Thymus (tissue), 14 donors: ENCODE measurements at places on chromosomes 12 and 14. TPM values are rescaled to one million over a fixed set of nuclear protein-coding genes. Genes with fewer than 3 reads are reported as not detected.

DNA sequence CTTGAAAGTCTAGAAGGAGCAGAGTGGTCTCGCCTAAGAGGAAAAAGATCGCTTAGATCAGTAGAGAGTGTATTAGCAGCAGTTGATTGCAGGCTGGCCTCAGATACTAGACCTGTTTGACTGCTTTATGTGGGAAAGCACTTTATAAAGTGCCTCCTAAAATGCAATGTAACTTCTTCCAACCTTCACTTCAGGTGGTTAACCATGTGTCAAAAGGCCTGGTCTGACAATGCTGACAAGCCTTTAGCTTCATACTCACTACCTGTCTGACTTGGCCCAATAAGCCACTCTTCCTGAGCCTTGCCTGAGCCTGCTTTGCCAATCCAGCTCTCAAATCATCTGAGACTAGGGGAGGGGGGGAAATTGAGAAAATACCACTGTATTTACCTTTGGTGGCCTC is 14.6 kb downstream of the MGAT4C start:
- no peak overlapping the region for H3K27ac ChIP-seq
- DNase-seq = no peak
- H3K36me3 ChIP-seq = no peaks in the 10 kb centered on the region

DNA sequence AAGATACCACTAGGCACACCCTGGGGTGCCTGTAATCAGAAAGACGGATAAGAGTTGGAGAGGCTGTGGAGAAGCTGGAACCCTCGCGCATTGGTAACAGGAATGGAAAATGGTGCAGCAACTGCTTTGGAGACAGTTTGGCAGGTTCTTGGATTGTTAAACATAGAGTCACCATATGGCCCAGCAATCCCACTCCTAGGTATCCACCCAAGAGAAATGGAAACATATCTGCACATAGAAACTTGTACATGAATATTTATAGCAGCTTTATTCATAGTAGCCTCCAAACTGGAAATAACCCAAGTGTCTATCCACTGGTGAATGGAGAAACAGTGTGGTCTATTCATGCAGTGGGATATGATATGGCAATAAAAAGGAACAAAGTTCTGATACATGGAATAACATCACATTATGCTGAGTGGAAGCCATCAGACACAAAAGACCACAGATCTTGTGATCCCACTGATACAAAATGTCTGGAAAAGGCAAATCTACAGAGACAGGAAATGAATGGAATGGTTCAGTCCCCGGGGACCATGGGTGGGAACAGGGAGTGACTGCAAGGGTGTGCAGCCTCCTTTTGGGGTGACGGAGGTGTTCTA is 45.4 kb downstream of the JAG2 start:
- H3K27me3 ChIP-seq = no peaks in the 10 kb centered on the region
- no peak for DNase-seq
- no peaks in the 10 kb centered on the region for H3K36me3 ChIP-seq
- H3K27ac ChIP-seq = no peak overlapping the region

DNA sequence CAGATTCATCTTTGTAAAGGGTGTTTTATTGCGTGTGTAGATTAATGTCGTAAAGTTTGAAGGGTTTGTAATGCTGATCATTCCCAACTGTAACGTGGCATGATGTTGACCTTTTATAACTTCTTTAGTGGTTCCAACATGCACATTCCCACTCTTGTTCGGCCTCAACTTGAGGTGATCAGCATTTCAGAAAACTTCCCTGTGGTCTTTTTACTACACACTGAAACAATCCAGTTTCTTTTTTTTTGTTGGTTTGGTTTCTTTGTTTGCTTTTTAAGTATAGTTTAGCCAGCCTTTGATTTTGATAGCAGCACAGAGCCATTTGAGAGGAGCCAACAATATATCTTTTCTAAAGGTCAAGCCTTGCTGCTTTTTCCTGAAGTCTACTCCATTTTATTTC is 22.8 kb downstream of the UTP20 start:
- no peaks in the 10 kb centered on the region for H3K27me3 ChIP-seq
- H3K4me3 ChIP-seq = no peak overlapping the region
- H3K36me3 ChIP-seq = peaks cover 15% of the 10 kb centered on the region

- H3K27ac ChIP-seq = no peak overlapping the region
- no peak overlapping the region for H3K4me3 ChIP-seq
- H3K36me3 ChIP-seq = no peaks in the 10 kb centered on the region
Measured at GRCh38 chr14:26261368-26262122, 336.3 kb downstream of the NOVA1 start.

DNA sequence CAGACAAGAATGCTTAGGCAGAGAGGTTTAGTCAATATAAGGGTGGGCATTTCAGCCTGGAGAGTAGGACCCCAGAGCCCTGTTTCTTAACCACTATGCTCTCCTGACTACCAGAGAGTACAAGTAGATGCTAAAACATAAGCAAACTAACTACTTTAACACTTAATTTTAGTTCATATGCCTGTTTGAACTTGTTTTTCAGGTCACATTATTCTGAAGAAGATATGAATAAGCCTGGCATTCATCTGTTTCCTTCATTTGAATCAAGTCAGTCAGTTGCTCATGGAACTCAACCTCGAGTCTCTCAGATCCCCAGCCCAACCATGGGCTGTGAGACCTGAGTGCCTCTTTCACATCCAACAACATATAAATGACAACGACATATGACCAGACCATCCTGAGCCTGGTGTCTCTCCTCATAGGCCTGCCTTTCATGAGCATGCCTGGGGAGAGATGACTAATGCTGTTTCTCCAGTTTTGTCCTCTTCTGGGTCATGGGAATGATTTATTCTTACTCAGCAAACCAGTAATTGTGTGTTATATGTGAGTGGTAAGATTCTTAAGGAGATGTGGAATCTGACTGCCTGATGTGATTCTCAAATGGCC is 251.1 kb upstream of the BTG1 start:
- no peak overlapping the region for H3K4me3 ChIP-seq
- no peaks in the 10 kb centered on the region for H3K27me3 ChIP-seq
- no peaks in the 10 kb centered on the region for H3K36me3 ChIP-seq
- no peak for DNase-seq

DNA sequence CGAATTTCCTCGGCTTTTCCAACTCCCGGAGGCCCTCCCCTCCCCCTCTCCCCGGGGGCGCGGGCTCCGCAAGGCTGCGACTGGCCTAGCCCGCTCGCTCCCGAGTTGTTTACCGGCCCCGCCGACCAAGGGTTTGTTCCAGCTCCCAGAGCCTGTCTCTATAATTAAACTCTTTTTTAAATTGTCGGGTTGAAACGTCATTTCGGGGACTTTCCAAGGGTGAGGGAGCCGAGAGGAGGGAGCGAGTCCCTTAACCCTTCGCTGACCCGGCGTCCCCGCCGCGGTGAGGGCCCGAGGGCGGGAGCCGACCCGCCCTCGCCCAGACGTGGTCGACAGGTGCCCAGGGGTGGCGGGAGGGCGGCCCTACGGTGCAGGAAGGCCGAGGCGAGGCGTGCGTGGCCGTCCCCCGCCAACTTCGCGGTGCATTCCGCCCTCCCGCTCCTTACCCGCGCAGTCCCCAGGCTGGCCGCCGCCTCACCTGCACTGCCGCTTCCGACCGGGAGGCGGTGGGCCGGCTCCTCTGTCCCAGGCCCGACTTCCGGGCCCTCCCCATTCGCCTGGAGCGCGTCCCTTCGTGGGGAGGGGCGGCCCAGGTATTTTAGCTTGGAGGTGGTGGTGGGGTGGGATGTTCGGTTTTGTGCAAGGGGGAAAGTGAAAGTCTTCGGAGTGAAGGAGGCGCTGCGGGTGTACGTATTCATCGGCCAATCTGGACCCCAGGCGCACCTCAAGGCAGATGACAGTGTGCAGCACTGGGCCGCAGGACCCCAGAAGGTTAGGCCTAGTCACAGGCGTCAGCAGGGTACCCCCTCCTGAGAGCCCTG is 2.9 kb upstream of the ZFP36L1 start:
- no peaks in the 10 kb centered on the region for H3K27me3 ChIP-seq
- peaks cover 27% of the 10 kb centered on the region for H3K4me1 ChIP-seq
- H3K36me3 ChIP-seq = peaks cover 1% of the 10 kb centered on the region
- peak overlapping the region; percentile 100 for H3K27ac ChIP-seq
- peak overlapping the region; percentile 95 for H3K4me3 ChIP-seq

DNA sequence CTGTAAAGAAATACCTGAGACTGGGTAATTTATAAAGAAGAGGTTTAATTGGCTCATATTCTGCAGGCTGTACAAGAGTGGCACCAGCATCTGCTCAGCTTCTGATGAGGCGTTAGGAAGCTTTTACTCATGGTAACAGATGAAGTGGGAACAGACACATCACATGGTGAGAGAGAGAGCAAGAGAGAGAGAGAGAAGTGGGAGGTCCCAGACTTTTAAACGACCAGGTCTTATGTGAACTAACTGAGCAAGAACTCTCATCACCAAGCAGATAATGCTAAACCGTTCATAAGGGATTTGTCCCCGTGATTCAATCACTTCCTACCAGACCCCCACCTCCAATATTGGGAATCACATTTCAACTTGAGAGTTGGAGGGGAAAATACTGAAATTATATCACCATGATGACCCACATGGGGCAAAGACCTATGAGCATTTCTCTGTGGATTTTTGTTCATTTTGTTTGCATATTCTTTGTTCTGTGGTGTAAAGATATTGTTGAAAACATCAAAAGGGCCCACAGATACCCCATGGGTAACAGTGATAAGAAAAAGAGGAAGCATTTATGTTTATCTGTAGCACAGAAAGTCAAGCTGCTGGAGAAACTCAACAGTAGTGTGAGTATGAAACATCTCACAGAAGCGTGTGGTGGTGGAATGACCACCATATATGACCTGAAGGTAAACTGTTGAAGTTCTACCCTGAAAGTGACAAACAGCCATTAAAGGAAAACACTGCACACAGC is 135.2 kb upstream of the PDE3A start:
- H3K4me3 ChIP-seq = no peak overlapping the region
- H3K27ac ChIP-seq = no peak overlapping the region
- DNase-seq = no peak
- H3K4me1 ChIP-seq = no peaks in the 10 kb centered on the region

GRCh38 chr14:37466003-37466622 is 128.9 kb downstream of the FOXA1 start:
- H3K27ac ChIP-seq = no peak overlapping the region
- H3K27me3 ChIP-seq = no peaks in the 10 kb centered on the region
- H3K4me3 ChIP-seq = no peak overlapping the region
- no peaks in the 10 kb centered on the region for H3K4me1 ChIP-seq
- DNase-seq = no peak

Gene VRTN
- total RNA-seq = 0.05 TPM

Gene DYNC1H1
- 114 TPM for total RNA-seq

Gene HOXC4
- 0.19 TPM for total RNA-seq

Gene SLC17A8
- 3.0 TPM for total RNA-seq
